ENCODE measurements at places on chromosomes 1 and 21. TPM values are rescaled to one million over a fixed set of nuclear protein-coding genes. Genes with fewer than 3 reads are reported as not detected.

- DNase-seq = no peak
Observed at GRCh38 chr1:51686450-51686849, 69.6 kb downstream of the OSBPL9 start.

DNA sequence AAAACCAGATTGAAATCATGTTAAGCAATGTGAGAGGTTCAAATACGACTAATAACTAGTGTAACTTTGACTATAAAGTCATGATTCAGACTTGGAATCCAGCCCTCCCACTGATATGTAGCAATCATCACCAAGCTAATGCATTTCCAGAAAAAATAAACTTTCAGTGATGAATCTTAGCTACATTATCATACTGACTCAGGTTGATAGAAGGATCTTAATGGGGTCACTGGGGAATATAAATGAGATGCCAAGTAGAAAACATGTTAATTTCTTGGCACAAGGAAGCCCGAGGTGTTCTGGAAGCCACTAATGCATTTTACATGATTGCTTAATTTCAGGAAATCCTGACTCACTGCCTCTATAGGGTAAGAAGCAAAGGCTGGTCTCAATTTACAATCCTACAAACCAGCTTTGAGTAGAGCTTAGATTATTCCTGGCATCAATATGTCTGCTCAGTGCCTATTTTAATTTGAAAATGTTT is 67.7 kb downstream of the SELENOF start:
- peak; percentile 95 for DNase-seq

- no peak for DNase-seq
Observed at GRCh38 chr1:219041818-219042217, 131.9 kb upstream of the LYPLAL1 start.

GRCh38 chr1:6170742-6171201 is 9.3 kb downstream of the CHD5 start:
- no peak for DNase-seq

DNA sequence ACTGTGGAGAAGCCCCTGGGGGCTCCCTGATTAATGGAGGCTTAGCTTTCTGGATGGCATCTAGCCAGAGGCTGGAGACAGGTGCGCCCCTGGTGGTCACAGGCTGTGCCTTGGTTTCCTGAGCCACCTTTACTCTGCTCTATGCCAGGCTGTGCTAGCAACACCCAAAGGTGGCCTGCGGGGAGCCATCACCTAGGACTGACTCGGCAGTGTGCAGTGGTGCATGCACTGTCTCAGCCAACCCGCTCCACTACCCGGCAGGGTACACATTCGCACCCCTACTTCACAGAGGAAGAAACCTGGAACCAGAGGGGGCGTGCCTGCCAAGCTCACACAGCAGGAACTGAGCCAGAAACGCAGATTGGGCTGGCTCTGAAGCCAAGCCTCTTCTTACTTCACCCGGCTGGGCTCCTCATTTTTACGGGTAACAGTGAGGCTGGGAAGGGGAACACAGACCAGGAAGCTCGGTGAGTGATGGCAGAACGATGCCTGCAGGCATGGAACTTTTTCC is 24.8 kb downstream of the PCSK9 start:
- no peak for DNase-seq

DNA sequence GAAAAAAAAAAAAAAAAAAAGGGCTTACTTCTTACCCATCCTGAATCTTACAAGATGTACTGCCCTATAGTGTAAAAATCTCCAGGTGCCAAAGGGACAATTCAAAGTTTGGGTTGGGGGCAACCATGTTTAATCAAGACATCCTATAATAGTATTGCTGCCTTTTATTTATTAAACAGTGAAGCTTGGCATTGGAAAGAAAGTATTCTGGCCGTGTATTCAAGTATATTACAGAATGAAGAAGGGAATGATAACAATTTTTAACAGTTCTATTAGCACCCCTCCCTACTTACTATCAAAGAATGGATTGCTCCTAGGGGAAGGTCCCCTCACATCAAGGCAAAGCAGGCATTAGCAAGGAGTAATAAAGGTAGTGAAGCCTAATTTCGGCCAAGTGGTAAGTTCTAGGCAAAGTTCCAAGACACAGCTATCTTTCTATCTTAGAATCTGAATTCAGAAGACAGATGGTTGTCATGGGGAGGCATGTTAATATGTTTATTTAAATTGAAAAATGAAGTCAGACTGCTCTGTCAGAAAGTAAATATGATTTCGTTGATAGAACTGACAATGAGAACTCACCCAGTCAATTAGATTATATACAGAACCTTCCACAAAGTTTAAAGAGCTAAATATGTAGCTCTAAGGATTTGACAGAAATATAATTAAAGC is 24.6 kb downstream of the ST7L start:
- DNase-seq = peak; percentile 2

MIXL1 gene
- total RNA-seq = 0.39 TPM

SFN gene
- not detected for total RNA-seq

FAM151A gene
- not detected for total RNA-seq
